ENCODE measurements at places on chromosomes 16 and 17.

DNA sequence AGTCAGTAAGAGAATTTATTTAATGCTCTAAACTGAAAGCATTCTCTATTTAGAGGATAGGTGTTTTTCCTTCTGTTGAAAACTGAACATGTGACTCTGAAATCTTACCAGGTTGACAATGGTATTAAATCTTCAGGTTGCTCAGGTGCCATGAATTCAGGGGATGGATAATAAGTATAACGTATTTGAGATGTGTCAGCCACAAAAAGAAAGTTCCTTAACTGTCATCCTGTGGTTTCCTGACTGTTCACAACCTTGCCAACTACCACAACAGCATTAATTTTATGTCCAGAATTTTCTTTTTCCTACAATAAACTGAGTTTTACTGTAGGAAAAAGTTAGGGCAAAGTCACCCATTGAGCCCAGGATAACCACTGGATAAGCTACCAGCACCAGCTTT, 243.3 kb upstream of the PSMD7 start:
- no peak for DNase-seq

GRCh38 chr16:89071686-89072547, 21.7 kb upstream of the ACSF3 start:
- no peak for DNase-seq

DNA sequence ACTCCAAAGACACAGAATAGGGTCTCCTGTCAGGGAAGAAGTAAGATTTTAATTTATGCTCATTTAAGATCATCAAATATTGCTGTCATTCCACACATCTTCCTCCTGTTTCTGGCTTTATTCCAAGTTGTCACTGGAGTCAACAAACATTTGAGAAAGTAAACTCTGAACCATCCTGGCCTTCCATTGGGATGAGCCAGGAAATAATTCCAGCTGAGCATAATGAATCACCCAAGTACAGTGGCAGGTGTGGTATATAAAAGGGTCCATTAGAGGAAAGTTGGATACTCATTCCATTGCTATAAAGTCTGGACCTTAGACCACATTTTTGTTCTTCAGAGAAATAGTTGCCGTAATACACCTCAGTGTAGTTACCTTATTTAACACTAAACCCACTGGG, 246.1 kb downstream of the SLC39A11 start:
- no peak for DNase-seq

DNA sequence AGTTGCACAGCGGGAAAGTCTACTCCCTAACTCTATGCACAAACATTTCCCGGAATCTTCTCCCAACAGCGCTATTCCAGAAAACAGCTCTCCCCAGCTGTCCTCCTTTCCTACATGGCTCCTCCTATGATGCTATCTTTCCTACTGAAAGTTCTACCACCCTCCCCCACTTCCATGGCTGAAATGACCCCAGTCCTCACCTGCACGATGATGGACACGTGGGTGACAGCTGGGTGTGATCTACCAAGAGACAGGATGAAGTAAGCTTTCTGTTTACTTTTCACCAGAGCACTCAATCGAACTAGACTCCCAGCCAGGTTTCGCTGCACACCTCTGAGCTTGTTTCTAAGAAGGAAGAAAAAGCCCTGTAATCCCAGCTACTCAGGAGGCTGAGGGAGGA, 10.7 kb downstream of the CTC1 start:
- no peak for DNase-seq

DNA sequence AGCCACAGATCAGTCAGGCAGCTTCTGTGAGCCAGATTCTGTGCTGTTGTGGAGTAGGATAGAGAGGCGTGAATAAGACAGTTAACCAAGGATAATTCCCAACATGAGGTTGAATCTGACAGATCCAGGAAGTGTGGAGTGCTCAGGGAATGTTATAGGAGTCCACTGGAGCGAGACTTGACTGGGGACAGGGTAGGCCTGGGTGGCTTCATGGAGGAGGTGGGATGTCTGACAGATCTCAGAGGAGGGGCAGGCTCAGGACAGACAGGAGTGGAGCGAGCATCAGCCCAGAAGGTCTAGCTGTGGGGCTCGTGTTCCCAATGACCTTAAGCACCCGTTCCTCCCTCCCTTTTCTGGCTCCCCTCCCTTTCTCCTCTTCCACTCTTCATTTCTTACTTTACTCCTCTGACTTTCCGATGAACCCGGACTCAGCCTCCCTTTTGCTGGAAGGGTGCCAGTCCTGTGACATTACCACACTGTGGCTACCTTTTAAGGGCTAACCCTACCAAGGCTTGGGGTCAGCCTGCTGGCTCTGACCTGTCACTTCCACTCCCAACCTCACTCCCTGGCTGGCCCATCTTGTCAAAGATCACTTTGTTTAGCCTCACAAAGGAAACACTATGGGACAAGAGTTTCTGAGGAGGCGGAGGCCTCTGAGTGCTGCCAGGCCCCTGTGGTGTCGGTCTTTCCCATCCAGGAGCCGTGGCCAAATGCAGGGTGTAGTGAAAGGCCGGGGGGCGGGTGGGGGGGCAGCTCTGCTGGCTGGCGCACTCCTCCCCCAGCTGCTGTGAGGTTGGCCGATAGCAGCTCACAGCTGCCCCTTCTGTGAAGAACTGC, 28.5 kb upstream of the EFCAB13 start:
- DNase-seq: no peak

DNA sequence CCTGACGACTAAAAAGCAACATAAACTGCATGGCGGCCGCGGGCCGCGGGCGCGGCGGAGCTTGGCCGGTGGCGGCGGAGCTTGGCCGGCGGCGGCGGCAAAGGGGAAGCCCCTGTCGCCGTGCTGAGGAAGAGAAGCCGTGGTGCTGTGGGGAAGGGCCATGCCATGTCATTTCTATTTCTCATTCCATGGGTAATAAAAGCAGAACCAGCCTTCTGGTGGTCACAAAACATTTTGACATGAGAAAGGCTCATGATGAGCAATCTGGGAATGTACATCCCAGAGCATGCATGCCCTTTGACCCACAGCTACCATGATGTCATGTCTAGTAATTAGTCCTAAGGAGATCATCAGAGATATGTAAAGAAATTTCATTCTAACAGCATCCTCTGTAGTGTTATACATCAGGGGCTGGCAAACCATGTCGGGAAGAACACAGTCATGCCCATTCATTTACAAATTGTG, 23.9 kb upstream of the HEATR6 start:
- no peak for DNase-seq

DNA sequence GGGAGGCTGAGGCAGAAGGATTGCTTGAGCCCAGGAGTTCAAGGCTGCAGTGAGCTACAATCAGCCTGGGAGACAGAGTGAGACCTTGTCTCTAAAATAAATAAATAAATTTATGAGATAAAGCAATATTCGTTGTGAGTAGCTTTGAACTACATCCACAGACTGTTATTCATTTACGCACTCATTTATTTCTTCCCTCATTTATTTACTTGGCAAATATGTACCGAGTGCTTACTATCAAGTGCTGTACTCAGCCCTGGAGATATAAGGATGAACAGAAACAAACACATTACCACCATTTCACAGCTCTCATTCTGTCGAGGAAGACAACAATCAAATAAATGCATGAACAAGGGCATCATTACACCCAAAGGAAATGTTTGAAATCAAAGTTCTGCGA, 24.7 kb upstream of the UMOD start:
- no peak for DNase-seq

Data from cortex of kidney (tissue), 1 donor.